ENCODE measurements at places on chromosomes 5 and 9.

- no peak for DNase-seq
These were observed 13.1 kb upstream of the HSD17B4 start for GRCh38 chr5:119439140-119439631.

DNA sequence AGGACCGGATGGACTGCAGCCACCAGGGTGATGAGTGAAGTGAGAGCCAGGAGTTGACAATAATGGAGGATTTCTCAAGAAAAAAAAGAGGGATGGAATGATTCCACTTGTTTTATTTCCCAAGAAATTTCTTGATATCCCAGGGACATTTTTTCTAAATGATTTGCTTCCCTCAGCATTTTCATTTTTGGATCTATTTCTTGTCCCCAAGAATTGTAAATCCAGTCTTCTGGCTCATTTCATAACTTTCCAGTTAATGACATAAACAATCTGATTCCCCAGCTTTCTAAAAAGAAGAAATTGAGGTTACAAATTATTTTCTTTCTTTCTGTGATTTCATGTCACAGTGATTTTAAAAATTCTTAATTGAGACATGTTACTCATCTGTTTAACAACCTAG is 446.5 kb downstream of the PRR16 start:
- DNase-seq, result no peak

- DNase-seq, result no peak
These were observed 6.3 kb upstream of the ATG10 start for GRCh38 chr5:81965524-81965923.

GRCh38 chr5:141691286-141691866 is 9.3 kb upstream of the ARAP3 start:
- no peak for DNase-seq

GRCh38 chr5:134103998-134104654 is 10.4 kb upstream of the TCF7 start:
- no peak for DNase-seq

GRCh38 chr5:62341783-62342475 is 35.9 kb downstream of the KIF2A start:
- DNase-seq, result no peak

GRCh38 chr9:127785023-127785932 is 556 bp upstream of the CDK9 start:
- DNase-seq, result peak; percentile 96

GRCh38 chr9:81132796-81133195 is 556.6 kb downstream of the TLE1 start:
- peak; percentile 6 for DNase-seq

DNA sequence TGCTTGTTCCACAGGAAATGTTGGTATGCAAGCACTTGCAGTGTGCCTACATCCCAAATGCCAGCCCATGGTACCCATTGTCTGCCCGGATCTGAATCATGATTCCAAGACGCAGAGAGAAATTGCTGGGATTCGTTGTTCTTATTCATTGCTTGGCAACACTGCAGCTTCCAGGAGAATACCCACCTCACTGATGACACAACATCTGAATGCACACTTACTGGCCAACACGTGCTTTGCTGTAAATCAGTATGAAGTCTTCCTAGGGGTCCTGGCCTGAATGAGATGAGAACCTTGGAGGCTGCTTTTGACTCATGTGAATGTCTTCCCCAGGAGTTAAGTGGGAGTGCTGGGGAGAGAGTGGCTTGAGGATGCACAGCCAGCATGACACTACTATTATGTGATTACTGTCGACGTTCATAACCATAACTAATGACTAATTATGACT is 11.6 kb downstream of the SRD5A1 start:
- DNase-seq, result no peak

GRCh38 chr5:39697881-39698280 is 273.1 kb upstream of the DAB2 start:
- DNase-seq, result no peak

GRCh38 chr5:144918371-144918770 is 747.7 kb downstream of the KCTD16 start:
- DNase-seq, result no peak

GRCh38 chr5:66661149-66661548 is 65.0 kb downstream of the MAST4 start:
- no peak for DNase-seq

GRCh38 chr9:136178061-136178772 is 26.7 kb downstream of the LHX3 start:
- no peak for DNase-seq

DNA sequence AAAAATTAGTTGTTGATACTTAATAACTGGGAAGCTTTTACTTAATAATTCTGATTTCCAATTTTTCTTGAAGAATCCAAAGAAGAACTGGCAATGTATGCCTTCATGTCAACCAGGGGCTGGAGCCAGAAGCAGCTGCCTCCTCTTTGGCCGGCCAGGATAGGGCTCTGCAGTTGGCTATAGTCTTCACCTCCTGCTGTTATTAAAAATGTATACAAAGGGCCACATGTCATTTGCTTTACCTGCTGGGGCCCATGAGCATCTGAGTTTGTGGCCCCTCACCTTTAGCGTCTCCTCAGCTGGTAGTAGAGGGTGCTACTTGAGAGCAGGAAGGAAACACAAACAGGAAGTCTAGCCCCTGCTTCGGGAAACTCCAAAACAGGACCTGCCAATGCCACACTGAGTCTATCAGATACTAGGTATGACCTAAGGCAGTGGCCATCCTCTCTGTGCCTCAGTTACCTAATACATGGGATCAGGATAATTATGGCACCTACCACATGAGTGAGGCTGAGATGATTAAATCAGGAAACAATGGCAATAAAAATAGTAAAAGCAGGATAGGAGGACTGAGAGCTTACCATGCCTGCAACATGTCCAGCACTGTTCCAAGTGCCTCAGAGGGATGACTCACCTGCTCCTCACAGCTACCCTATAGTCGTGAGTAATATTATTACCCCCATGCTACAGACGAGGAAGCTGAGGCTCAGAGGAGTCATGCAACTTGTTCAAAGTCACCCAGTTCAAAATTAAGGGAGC is 21.3 kb downstream of the CCDC69 start:
- DNase-seq, result peak; percentile 53

GRCh38 chr5:14306329-14306815 is 163.2 kb downstream of the TRIO start:
- no peak for DNase-seq

GRCh38 chr9:127676638-127677037 is 30.1 kb upstream of the CFAP157 start:
- DNase-seq, result no peak

DNA sequence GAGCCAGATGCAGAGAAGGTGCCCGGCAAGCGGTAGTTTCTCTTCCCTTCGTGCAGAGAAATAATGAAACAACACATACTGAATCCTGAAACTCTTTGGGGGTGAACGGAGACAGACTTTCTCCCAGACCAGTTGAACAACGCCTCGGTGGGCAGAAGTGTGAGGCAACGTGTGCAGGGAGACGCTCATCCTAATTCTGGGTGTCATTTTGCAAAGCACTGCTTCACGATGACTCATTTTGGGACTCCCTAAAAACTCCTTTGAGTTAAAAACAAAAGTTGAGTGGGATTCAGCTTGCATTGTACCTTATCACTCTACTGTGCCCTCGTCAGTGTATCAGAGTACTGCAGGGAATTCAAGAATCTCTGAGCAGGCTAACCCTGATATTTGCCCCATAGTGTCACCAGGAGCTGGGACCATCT is 3.5 kb upstream of the NEK6 start:
- DNase-seq, result no peak

- peak; percentile 77 for DNase-seq
These were observed 13.6 kb upstream of the GM2A start for GRCh38 chr5:151239237-151239861.

- no peak for DNase-seq
These were observed 12.6 kb downstream of the LMX1B start for GRCh38 chr9:126626127-126626925.

- DNase-seq, result no peak
These were observed 124.8 kb upstream of the PTCH1 start for GRCh38 chr9:95641586-95641985.

- DNase-seq, result no peak
These were observed 41.5 kb downstream of the SECISBP2 start for GRCh38 chr9:89359751-89360261.

- no peak for DNase-seq
These were observed 1.5 kb upstream of the MYOZ3 start for GRCh38 chr5:150659360-150660107.

GRCh38 chr5:61010467-61011454 is 65.8 kb downstream of the NDUFAF2 start:
- no peak for DNase-seq

DNA sequence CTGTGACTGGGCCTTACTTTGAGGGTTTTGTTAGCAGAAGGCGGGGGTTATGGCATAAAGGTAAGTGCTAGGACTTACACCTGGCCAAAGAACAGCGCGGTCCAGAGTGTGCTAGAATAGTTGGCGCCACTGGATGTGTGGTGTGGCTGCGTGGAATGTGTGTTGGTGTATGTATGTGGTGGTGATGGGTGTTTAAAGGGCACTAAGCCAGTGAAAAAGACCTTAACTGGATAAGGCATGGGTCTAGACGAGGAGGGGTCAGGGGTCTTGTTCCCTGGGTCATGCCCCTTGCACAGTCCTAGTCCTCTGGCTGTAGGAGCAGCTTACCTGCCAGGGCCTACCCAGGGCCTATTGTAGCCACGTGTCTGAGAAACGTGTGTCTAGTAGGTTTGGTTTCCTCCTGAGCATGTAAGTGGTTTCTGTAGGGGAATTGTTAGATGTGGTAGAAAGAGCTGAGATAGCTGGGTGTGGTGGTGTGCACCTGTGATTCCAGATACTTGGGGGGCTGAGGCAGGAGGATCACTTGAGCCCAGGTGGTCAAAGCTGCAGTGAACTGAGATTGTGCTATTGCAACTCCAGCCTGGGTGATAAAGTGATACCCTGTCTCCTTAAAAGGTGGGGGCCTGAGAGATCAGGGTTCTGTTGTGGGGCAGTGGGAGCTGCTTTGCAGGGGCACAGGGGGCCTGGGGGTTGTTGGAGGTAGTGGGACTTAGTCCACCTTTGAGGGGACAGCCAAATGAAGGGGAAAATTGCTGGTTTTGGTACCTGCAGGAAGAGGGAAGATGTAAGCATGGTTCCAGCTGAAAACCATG is 55.2 kb downstream of the HSPA4 start:
- no peak for DNase-seq
